ENCODE measurements at places on chromosomes 5 and 9.

- DNase-seq = no peak
Measured at GRCh38 chr9:96253059-96253696, 48.8 kb downstream of the HSD17B3 start.

DNA sequence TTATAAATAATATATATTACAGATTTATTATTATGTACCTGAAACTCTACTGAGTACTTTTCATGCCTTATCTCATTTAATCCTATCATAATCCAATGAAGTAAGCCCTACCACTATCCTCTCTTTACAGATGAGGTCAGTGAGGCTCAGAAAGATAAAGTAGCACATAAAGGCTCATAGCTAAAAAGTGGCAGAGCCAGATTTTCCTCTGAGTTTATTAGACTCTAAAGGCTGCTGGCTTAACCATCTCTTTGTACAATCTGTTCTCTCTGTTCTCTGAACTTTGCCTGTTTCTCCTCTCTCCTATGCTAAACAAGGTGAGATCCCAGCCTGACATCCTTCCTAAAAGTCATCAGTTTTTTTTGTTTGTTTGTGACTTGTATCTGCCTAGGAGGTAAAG lies 311.2 kb downstream of the KCTD16 start:
- no peak for DNase-seq

DNA sequence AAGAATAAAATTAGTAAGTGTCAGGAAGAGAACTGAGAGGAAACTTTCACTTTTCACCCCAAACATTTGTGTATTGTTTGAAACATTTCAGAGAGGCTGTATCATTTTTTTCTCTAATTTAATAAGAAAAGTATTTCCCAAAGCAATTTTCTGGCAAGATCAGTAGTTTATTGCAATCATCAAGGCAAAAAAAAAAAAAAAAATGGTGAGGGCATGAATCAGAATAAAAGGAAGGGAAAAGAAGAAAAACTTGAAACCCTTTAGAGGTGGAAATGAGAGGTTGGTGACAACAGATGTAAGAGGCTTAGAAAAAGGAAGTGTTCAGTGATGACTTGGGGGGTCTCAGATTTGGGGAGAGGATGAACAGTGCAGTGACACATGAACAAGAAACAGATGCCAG lies 13.3 kb downstream of the SHC3 start:
- no peak for DNase-seq

GRCh38 chr5:135759149-135759784 lies 75.2 kb upstream of the SLC25A48 start:
- DNase-seq = no peak

DNA sequence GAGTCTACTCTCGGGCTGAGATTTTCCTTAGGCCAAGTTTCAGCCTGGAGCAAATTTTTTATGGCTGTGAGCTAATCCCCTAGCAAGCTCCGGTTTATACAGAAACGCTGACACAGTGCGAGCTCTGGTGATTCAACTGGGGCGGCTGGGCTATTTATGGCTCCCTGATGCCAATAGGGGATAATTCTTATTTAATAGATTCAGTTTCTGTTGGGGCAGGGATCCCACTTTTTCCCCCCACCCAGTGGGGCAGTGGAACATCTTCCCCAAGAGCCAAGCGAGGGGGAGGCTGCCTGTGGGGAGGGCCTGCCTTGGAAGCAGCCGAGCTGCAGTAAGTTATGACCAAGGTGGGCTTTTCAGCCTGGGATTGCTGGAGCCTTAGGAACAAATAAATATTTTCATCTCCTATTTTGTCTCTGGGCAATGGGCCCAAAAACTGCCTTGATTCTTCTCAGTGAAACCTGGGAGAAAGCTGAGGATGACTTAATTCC lies 129.1 kb downstream of the MACROH2A1 start:
- no peak for DNase-seq

DNA sequence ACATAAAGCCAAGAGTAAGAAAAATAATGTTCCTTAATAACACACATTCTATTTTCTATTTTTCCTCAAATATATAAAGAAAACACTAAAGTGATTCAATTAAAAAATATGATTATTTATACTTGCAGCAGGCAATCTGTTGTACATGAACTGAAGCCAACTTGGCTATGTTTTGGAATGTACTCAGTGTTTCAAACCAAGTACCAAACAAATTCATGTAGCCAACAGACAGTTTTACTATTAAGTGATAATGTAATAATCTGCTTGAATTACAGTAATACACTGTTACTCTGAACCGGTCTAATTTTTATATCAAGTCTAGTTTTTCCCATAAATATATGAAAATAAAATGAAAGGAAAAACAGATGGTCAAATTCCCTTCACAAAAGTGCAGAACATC lies 58.0 kb downstream of the CEP120 start:
- DNase-seq = no peak

- no peak for DNase-seq
Measured at GRCh38 chr5:31413030-31413812, 118.7 kb downstream of the DROSHA start.
